Cardiac ventricle fibroblast (primary cell): ENCODE measurements at places on chromosomes 3 and 15. TPM values are rescaled to one million over a fixed set of nuclear protein-coding genes. Genes with fewer than 3 reads are reported as not detected.

GOLGA6B gene
- not detected in 2 replicates for total RNA-seq

LHFPL4 gene
- total RNA-seq = 0.29 TPM in 1 of 2 replicates, not detected in the other

NRG4 gene
- total RNA-seq = 0.68 TPM in 1 of 2 replicates, not detected in the other

THPO gene
- 0.19 TPM in 1 of 2 replicates, not detected in the other for total RNA-seq

CPNE9 gene
- total RNA-seq = not detected in 2 replicates

KCNAB1 gene
- not detected in 2 replicates for total RNA-seq

SLC15A2 gene
- total RNA-seq = 0.06 and 0.54 TPM in 2 replicates
